ENCODE measurements at places on chromosomes 2 and 18.

DNA sequence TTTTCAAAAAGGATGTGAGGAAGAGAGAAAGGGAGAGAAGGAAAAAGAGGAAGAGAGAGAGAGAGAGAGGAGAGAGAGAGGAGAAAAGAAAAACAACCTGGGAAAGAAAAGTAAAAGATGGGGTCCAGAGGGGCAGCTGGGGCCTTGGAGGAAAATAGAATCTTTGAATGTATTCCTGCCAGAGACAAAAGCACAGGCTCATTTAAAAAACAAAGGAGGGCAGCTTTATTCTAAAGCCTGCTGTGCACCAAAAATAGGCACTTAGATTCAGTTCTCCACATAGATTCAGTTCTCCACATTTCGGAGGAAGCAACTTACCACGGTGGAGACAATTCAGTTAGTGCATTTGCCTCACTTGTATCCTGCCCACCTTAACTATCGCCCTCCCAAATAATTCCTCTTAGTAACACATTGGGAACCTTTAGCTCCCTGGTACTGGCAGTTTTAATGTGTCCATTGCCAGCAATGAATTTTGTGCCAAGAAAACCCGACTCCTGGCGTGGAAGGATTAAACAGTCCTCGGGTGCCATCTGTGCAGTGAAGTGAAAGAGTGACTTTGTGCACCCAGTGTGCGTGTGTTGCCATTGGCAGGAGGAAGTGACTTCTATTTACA is 71.3 kb downstream of the DPP4 start:
- DNase-seq = no peak

DNA sequence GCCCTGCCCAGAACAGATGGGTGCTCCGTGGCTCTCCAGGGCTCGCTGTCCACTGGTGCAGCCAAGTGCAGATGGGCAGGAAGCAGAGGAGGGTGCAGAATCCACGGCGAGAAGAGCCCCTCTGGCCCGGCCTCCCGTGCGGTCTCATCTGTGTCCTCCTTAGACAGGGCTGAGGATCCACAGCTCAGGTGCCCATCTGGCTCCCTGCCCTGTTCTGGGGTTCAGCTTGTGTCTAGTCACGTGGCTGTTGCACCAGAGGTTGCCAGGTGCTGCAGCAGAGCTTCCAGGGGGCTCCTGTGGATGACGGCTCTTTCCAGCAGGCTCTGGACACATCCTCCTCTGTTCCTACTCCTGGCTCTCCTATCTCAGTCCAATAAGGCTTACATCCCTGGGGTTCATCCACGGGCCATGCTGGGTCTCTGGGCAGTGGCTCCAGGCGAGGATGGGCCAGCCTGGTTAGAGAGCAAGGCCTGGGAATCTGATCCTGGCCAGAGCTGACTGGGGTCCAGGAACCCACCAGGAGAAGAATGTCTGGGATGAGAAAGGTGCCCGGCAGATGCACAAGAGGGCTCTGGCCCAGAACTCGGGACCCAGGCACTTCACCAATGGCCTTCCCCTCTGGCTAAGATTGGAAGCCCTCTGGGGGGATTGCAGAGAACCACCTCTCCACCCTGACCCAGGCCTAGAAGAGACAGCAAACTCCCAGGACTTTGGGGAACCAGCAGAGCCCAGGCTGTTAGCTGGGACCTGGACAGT is 116.3 kb upstream of the ID2 start:
- DNase-seq = no peak

DNA sequence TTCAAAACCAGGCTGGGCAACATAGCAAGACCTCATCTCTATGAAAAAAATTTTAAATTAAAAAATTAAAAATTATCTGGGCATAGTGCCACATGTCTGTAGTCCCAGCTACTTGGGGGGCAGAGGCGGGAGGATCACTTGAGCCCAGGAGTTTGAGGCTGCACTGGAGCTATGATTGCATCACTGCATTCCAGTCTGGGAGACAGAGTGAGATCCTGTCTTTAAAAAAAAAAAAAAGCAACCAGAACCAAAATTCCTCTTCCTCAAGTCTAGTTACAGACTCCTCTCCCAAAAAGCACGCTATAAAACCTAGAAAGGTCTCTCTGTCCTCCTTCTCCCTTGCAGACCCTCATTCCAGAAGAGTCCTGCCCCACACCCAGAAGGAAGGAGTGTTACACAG is 23.9 kb downstream of the TNFAIP6 start:
- DNase-seq = no peak

GRCh38 chr18:10878703-10879102 is 270.7 kb downstream of the PIEZO2 start:
- DNase-seq = no peak

DNA sequence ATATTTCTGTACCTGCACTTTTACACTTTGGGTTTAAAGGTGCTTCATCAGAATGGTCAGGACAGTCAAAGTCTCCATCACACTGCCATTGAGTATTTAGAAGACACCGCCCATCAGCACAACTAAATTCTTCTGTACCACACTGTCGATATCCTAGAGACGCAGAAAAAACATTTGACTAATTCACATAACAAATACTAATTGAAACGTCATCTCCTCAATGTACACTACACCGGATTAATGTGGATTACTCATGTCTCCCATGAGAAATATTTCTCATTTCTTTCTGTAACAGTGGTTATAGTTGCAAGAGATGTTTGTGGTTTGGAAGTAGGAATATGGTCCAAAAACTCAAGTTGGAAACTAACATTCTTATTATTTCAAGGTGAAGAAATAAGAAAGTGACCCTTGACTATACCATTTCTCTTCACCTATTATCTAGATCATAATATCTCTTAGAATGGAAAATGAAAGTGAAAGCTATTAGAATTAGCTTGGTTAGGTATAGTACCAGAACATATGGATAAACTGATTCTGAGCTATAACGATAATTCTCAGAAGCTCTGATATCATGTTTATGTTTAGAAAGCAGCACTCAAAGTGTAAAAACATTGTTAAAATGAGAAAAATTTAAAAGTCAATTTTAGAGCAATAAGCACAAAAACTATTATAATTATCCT is 1627.7 kb downstream of the LRP1B start:
- DNase-seq = peak; percentile 12

- no peak for DNase-seq
Measured at GRCh38 chr2:212610872-212611425, 72.3 kb upstream of the ERBB4 start.

- no peak for DNase-seq
Measured at GRCh38 chr18:58201733-58202730, 158.0 kb downstream of the NEDD4L start.

- DNase-seq = no peak
Measured at GRCh38 chr2:109529532-109530449, 84.0 kb downstream of the SEPTIN10 start.

DNA sequence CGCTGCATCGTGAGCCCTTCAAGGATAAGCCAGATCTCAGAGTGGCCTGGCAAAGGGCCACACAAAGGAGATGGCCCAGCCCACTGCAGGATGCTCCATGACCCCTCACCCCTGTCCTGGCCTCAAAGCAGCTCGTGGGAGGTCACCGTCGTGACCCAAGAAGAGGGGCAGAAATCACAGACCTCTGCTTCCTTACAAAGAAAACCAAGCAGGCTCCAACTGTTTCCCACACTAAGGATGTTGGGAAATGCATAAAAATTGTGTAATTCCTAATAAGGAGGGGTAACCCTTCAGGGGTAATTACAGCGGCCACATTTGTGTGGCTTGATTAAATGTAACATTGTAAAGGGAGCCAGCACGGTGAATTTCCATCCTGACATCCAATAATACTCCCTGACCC is 102.3 kb downstream of the BOD1L2 start:
- DNase-seq = no peak

DNA sequence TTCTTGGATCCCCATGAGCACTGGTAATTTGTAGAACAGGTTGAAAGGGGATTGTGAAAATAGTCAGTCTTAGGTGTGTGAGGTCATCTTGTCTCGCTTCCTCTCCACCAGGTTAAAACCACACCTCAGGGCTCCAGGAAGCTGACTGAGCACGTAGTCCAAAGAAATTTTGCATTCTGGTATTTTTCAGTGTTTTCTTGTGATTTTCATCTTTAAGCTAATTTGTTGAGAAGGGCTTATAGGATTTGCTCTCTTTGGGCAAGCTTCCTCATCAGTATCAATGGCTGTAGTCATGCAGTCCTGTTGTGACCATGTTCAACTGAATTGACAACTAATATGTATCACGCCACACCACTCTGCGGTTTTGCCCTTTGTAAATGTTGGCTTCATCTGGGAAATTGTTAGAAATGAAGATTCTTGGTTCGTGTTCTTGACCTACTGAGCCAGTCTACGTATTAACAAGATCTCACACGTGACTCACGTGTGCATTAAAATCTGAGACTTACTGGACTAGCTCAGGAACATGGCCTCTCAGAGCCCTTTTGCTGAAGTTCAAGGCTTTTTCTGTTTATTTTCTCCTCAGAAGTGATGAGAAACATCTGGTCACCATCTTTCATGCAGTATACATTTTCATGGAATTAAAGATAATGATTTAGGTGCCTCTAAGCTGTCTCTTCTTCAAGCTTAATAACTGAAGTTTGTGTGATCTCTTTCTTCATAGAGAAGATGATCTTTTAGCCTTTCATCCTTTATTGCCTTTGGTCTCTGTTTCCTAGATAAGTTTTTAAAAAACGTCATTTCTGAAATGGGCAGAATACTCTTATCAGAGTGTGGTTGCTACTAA is 32.8 kb downstream of the FMNL2 start:
- DNase-seq = no peak

GRCh38 chr2:219642069-219642454 is 14.6 kb downstream of the SLC4A3 start:
- no peak for DNase-seq

DNA sequence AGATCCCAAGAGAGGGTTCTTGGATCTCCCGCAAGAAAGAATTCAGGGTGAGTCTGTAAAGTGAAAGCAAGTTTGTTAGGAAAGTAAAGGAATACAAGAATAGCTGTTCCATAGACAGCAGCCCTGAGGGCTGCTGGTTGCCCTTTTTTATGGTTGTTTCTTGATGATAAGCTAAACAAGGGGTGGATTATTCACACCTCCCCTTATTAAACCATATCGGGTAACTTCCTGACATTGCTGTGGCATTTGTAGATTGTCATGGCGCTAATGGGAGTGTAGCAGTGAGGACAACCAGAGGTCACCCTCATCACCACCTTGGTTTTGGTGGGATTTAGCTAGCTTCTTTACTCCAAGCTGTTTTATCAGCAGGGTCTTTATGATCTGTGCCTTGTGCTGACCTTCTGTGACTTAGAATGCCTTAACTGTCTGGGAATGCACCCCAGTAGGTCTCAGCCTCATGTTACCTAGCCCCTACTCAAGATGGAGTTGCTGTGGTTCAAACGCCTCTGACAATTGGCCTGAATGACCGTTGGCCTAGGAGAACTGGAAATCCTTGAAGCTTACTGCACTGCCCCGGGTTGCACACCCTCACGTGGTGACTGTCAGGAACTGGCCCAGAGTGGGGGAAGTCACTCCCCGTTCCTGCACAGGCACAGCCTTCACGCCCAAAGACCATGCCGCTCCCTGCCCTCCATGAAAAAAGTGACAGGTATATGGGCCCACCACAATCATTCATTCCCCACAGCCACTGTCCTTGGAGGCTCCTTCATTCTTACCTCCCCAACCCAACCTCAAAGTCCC is 136.9 kb downstream of the SEPTIN10 start:
- no peak for DNase-seq

- DNase-seq = no peak
Measured at GRCh38 chr2:121501554-121501953, 29.1 kb upstream of the RNU4ATAC start.

DNA sequence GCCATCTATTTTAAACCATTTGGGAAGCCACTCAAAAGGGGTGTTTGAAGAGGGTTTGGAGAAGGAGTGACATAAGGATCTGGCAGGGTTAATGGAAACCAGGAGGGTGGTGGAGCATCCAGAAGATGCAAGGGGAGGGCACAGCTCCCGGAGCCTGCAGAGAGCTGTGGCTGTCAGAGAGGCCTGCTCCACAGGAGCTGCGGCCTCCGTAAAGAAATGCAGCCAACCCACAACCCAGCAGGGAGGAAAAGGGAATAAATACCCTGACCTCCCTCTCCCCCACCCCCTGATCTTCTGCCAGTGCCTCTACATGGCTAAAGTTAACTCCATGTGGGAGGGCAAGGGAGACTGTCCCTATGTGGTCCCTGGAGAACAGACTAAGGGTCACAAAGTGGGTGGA is 567.1 kb upstream of the POU3F3 start:
- no peak for DNase-seq

- DNase-seq = no peak
Measured at GRCh38 chr2:239544143-239544917, 143.5 kb upstream of the HDAC4 start.

DNA sequence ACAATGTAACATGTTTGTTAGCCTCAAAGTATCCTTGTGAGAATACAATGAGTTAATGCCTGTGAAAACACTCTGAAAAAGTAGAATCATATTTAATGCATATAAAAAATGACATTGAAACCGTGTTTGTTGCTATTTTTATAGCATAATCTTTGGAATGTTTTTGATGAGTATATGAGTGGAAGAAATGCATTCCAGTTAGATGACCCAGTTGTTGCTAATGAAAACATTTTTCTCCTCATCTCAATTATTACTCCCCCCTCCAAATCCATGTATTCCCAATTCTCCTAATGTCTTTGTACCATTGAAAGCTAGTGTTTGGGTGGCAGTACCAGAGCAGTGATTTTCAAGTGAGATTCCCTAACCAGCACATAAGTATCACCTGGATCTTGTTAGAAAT is 67.1 kb upstream of the DSEL start:
- DNase-seq = no peak

DNA sequence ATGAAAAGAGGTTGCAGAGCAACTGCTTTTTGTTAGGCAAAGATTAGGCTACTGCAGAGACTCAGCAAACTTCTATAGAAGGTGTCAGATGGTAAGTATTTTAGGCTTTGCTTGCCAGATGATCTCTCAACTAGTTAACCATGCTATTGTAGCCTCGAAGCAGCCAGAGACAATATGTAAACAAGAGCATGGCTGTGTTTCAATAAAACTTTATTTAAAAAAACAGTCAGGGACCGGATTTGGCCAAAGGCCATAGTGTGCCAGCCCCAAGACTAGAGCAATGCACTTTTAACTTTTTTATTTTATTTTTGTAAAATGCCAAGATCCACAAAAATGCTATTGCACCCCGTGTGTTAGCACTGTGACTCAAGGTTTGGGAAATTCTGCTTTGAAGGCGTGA is 1.4 kb downstream of the IL37 start:
- no peak for DNase-seq

DNA sequence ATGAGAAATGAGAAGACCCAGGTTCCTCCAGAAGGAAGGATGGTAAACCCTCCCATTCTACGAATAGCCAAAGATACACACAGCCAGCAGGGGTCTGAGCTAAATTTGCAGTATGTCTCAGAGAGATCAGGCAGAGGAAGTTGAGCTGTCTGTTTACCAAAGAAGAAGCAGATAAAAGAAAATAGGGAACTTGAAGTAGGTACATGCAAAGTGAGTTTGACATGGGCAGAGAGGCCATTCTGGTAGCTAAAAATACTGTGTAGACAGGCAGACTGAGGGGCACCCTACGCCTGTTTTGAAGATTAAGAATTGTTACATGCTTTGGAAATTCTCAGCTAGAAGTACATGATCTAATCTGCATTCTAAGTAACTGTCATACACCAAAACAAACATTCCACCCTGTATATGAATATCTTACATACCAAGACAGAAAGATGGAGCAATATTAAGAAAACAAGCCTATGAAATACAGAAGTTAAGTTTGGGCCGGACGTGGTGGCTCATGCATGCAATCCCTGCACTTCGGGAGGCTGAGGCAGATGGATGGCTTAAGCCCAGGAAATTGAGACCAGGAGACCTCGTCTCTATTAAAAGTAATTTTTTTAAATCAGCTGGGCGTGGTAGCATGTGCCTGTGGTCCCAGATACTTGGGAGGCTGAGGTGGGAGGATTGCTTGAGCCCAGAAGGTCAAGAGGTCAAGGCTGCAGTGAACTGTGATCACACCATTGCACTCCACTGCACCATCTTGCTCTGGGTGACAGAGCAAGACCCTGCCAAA is 157.9 kb downstream of the ANKRD44 start:
- DNase-seq = no peak

GRCh38 chr2:28638102-28638501 is 113.5 kb upstream of the PPP1CB start:
- DNase-seq = no peak

Measured in LoVo (cell line).